Kidney glomerular epithelial cell (primary cell): ENCODE measurements at places on chromosomes 4 and X.

DNA sequence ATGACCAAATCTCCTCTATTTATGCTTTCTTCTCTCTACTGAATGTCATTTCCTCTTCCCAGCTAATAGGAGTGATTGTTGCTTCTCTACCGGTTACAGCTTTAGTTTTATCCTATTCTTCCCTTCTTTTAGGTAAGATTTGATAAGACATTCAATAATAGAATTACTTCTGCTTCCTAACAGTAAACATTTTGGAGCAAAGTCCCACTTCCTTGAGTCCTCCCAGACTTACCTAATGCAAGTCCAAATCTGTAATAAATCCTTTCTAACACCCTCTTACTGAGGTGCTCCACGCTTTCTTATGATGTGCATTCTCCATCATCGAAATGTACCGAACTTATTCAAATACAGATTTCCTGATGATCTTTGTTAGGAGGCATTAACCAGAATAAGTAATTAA lies 79.2 kb upstream of the GPM6A start:
- no peak for DNase-seq

GRCh38 chr4:7625071-7625470 lies 190.3 kb upstream of the PSAPL1 start:
- no peak for DNase-seq

- DNase-seq = no peak
Measured at GRCh38 chrX:19964017-19964710, 26.7 kb downstream of the BCLAF3 start.

DNA sequence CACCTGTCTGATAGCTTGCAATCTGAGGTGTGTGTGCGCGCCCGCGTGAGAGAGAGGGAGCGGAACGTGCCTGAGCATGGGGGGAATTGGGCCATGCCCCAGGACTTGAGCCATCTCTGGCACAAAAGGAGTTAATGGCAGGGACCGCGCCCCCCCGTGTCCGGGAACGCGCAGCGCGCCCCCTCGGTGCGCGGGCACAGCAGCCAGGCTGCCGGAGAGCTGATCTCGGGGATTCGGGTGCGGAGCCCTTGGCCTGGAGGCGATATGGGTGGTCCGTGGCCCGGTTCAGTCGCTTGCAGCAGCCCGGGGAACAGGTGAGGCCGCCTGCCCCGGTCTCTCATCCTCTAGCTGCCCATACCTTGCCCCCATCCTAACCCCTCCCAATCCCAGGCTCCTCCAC lies at the start of gene NLGN3:
Gene NLGN3, plus strand, starts transcription at position 191 of the 400 bp plus-strand sequence. CDS start 2,909 bp downstream, outside the sequence.
- DNase-seq = no peak

DNA sequence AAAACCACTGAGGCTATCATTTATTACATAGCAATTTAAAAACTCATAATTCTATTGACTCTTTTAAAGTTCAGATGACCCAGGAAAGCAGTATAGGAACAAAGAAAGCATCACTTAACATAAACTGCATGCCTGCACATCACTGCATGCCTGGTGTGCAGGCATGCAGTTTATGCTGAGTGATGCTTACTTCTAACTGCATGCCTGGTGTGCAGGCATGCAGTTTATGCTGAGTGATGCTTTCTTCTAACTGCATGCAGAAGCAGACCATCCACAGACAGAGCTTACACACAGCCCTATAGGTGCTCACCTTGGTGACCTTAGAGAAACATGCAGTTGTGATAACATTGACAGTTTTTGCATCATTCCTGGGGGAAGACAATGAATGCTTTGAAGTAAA lies 17.0 kb downstream of the SDAD1 start:
- DNase-seq = peak; percentile 46

DNA sequence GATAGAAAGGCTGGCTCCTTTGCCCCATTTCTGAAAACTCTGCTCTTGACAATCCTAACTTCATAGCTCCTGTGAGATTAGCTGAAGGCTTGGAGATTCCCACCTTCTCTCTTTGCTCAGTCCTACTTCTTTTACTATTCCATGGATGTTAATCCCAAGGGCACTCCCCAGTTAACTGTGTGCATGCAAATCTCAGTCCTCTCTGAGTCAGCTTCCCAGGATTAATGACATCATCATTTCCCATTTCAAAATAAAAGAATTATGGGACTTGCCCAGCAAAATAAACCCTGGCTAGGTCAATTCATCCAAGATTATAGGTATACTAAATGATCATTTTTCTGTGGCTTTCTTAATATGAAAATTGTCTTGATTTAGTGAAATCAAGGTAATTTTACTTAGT lies 328.6 kb upstream of the NR3C2 start:
- DNase-seq = no peak

DNA sequence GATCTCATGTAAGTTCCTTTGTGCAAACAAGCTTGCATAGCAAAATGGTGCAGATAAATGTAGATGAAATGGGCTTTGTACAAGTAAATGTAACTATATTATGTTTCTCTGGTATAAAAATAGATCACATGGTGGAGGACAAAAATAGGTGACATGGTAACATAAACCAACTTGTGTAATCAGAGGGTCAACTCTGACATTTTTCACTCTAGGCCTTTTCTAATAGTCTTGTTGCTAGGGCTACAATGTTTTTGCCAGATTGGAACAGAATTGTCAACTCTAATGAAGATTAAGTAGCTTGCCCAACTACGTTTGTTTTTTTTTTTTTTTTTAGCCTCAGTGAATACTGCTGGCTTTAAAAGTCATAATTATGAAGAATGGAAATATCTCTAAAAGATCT lies 11.5 kb downstream of the MAD2L1 start:
- DNase-seq = no peak

DNA sequence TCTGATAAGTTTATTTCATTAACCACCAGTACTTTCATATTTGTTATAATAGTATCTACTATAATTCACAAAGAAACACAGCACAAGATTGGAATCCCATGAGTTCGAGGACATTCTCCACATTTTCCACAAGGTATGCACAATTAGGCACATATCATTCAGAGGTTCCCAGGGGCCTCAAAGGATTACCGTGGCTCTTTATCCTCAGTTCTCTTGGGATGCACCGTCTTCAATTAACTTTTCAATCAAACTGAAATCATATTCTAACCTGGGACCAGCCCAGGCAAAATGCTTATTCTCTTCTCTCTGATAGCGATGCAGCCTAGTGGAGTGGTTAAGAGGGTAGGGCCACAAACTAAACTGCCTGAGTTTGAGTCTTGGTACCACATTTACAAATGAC lies 242.6 kb upstream of the RASGEF1B start:
- DNase-seq = no peak

- DNase-seq = no peak
Measured at GRCh38 chr4:179248821-179249220, 1806.6 kb upstream of the AGA start.

GRCh38 chrX:95076449-95076848 lies 1402.4 kb downstream of the FAM133A start:
- peak; percentile 4 for DNase-seq

GRCh38 chrX:21744721-21745120 lies 13.2 kb downstream of the SMPX start:
- no peak for DNase-seq

DNA sequence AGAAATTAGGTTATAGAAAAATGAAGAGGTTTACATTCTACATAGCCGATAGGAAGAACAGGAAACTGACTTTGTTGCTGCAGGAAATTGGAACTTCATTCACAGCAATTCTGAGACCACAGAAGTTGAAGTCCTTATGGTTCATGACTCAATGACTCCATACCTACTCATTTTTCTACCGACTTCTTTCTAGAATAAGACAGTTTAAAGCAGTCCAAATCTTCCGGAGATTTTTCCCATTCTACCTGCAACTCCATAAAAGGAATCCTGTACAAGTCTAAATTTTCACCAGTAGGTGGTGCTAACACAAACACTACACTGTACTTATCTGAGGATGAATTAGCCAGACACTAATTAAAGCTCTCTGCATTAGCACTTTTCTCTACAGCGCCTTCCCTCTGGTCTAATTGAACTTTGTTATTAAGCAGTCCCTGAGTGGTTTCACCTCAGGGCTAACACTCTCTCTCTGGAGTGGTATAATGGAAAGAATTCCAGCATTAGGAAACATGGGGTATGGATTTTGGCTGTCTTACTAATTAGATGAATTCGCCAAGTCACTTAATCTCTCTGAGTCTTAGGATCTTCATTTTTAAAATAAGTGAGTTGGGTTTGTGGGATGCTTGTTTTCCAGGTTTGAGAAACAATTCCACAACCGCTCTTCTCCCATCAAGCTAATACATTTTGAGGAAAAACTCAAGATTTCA lies 167.9 kb downstream of the SMIM20 start:
- DNase-seq = peak; percentile 59

- DNase-seq = peak; percentile 15
Measured at GRCh38 chr4:115113506-115114106, at the start of gene NDST4. Gene NDST4 (minus strand): TSS chr4:115113620. CDS start chr4:115077036, 36,584 bp downstream.

DNA sequence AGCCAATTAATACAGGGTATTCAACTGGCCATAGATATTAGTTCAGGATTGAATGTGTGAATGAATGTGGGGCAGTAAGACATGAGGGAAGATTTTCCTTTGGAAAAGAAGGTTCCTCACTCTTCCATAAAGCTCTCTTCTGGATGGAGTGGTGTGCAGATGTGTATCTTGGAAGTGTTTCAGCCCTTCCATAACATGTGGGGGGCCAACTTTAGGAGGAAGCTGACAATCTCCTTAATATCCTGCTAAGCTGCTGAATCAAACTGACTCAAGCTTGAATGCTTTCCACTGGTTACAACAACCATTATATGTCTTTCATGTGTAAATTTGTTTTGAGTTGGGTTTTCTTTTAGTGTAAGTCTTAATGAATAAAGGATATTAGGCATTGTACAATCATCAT lies 40.3 kb downstream of the FANCB start:
- DNase-seq = no peak

DNA sequence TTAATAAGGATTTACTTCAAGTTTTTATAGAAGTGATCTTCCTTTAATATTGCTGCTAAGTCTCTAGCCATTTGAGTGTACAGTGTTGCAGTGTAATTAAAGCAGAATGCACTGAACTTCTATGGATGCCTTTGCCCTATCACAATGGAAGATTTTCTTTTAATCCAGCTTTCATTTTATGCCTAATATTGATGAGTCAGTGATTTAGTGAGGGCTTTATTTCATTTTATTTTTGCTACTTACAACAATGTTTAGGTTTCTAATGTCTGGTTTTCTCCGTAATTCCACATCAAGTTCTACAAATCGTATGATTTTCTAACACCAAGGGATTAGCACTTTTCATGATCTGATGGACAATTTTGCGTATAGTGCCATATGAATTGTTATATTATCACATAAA lies 504.1 kb downstream of the PCDH11X start:
- no peak for DNase-seq

GRCh38 chr4:41446391-41446790 lies 91.6 kb upstream of the LIMCH1 start:
- no peak for DNase-seq

DNA sequence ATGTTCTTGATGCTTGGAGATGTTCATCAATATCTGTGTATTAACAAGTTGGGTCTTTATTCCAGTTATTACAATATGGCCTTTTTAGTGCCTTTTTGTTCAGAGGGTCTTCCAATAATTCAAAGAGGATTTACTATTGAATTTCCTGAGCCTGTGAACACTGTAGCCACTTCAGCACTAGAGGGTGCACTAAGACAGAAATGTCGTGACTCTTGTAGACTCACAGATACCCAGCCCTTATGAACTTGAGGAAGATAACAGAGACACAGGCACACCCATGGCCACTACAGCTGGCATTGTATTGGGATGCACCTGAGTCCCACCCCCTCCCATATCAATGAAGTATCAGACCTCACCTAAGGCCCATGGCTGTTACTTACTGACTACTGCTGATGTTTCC lies 54.4 kb upstream of the ACTRT1 start:
- DNase-seq = peak; percentile 0

- DNase-seq = peak; percentile 10
Measured at GRCh38 chrX:103716962-103717361, 6.3 kb downstream of the TMEM31 start.

GRCh38 chr4:33579951-33580350 lies 2664.4 kb downstream of the ARAP2 start:
- DNase-seq = no peak

- DNase-seq = no peak
Measured at GRCh38 chr4:124803641-124804040, 91.1 kb upstream of the ANKRD50 start.
